ENCODE measurements at places on chromosomes 16 and 17. TPM values are rescaled to one million over a fixed set of nuclear protein-coding genes. Genes with fewer than 3 reads are reported as not detected.

CA5A gene
- not detected for total RNA-seq

PDILT gene
- not detected for total RNA-seq

KRT9 gene
- total RNA-seq, result not detected

DNA sequence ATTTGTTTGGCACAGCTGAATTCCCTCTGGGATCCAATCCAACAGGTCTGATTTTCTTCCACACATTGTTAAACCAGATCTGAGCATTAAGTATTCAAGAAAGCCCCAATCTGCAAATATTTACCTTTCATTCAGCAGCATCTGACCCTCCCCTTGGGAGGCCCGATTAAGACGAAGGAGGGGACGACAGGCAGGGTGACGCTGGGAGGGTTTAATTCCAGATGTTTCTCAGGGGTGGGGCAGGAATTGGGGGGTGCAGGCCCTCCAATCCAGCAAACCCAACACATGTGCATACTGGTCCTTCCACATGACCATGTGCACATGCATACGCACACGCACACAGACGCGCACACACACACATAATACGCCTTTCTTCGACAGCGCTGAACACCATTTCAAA is 240.5 kb downstream of the GSG1L start:
- DNase-seq, result no peak
- no peak overlapping the region for H3K27ac ChIP-seq
- peaks cover 56% of the 10 kb centered on the region for H3K27me3 ChIP-seq
- H3K36me3 ChIP-seq, result no peaks in the 10 kb centered on the region

CSH1 gene
- total RNA-seq, result not detected

TUBB3 gene
- total RNA-seq, result 2.1 TPM

- DNase-seq, result no peak
- no peaks in the 10 kb centered on the region for H3K36me3 ChIP-seq
- H3K27me3 ChIP-seq, result no peaks in the 10 kb centered on the region
- H3K4me3 ChIP-seq, result no peak overlapping the region
- peaks cover 41% of the 10 kb centered on the region for H3K4me1 ChIP-seq
These were observed 216.5 kb downstream of the NTN1 start for GRCh38 chr17:9237661-9238301.

TP53TG3B gene
- total RNA-seq, result not detected

DNA sequence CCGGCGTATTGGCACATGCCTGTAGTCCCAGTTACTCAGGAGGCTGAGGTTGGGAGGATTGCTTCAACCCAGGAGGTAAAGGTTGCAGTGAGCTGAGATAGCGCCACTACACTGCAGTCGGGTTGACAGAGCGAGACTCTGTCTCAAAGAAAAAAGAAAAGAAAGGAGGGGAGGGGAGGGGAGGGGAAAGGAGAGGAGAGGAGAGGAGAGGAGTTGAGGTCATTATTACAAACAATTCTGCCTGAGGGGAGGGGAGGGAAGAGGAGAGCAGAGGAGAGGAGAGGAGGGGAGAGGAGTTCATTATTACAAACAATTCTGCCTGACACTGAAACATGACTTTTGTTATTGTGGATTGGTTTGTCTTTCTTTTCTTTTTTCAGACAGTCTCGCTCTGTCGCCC is 19.8 kb upstream of the ABCA5 start:
- no peaks in the 10 kb centered on the region for H3K4me1 ChIP-seq
- H3K27me3 ChIP-seq, result no peaks in the 10 kb centered on the region
- DNase-seq, result no peak
- no peak overlapping the region for H3K4me3 ChIP-seq
- H3K36me3 ChIP-seq, result no peaks in the 10 kb centered on the region

- no peaks in the 10 kb centered on the region for H3K36me3 ChIP-seq
- H3K4me3 ChIP-seq, result no peak overlapping the region
- H3K4me1 ChIP-seq, result no peaks in the 10 kb centered on the region
- DNase-seq, result no peak
- peaks cover 56% of the 10 kb centered on the region for H3K27me3 ChIP-seq
- H3K27ac ChIP-seq, result no peak overlapping the region
These were observed 182.5 kb upstream of the ASIC2 start for GRCh38 chr17:33475594-33475993.

PRAC2 gene
- total RNA-seq, result not detected

DNA sequence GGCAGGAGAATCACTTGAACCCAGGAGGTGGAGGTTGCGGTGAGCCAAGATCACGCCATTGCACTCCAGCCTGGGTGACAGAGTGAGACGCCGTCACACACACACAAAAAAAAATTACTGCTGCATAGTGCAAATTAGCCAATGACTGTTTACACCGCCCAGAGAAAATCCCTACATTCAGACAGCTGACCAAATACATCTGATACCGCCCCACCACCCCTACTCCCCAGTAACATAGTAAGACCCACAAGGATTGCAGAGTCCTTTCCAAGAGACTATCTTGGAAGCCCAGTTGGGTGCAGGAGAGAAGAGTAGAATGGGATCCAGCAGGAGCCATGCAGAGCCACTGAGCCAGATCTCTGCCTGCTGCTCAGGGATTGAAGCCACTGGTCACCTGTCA is 63.5 kb downstream of the SLC39A11 start:
- H3K4me3 ChIP-seq, result no peak overlapping the region
- H3K4me1 ChIP-seq, result peaks cover 7% of the 10 kb centered on the region
- DNase-seq, result no peak
- no peak overlapping the region for H3K27ac ChIP-seq
- H3K27me3 ChIP-seq, result no peaks in the 10 kb centered on the region
